Vagina (tissue), 2 donors: ENCODE measurements at places on chromosomes 3 and 15. TPM values are rescaled to one million over a fixed set of nuclear protein-coding genes. Genes with fewer than 3 reads are reported as not detected.

- no peak for DNase-seq
Observed at GRCh38 chr3:42660131-42660715, 6.7 kb downstream of the ZBTB47 start.

DNA sequence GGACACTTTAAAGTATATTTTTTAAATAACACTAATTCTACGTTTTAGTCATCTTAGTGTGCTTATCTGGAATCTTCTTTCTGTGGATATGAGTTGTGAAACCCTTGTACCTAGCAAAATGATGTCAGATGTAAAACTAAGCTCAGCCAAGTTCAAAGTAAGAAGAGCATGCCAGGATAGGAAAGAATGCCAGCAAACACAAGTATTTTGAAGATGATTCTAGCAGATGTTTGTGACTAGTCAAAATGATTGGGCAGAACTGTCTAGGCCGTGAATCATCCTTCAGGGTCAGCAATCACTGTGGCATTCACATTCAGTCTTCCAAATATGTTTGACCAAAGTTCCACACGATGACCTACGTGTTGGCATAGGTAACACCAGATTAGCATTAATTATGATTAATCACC is 5.4 kb upstream of the PLOD2 start:
- DNase-seq = no peak

Gene ADGRG7
- not detected for total RNA-seq

Gene FHIT
- 7.9 TPM for total RNA-seq
